ENCODE measurements at places on chromosomes 6 and 20.
A peak's percentile ranks its signal among the peaks of the same experiment; 100 is the strongest.

- no peak for DNase-seq
Measured at GRCh38 chr6:156590482-156590881, 186.7 kb upstream of the ARID1B start.

DNA sequence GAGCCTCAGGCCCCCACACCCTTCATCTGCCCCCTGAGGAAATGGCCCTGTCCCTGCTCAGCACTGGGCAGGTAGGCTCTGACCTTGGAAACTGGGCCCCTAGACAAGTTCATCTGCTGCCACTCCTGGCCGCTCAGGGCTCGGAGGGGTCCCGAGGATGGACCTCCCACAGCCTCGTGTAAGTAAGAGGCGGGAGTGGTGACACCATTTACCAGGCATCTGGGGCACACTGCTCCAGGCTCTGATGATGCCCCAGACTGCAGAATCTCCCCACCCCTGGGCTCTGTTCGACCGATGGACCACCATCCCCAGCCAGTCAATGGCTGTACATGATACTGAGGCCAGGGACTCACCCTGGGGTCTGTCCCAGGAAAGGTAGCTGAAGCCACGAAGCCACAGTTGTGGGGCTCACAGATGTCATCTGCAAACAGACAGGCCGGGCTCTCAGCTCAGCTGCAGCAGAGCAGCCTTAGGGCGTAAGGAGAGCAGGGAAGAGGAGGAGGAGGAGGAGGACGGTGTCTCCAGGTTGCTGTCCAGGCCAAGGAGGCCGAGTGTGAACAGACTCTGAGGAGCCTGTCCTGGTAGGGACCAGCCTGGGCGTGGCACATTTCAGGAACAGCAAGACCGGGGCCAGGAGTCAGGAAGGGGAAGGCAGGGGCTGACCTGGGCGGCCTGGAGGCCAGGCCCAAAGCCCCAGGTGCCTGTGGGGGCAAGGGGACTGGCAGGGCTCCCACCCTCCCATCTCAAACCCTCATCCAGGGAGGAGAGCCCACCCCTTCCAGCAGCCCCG, 300.4 kb downstream of the TAF4 start:
- DNase-seq = no peak

- DNase-seq = no peak
Measured at GRCh38 chr6:122388945-122389344, 10.5 kb upstream of the HSF2 start.

GRCh38 chr6:150083839-150084238, 14.9 kb upstream of the ULBP3 start:
- no peak for DNase-seq

DNA sequence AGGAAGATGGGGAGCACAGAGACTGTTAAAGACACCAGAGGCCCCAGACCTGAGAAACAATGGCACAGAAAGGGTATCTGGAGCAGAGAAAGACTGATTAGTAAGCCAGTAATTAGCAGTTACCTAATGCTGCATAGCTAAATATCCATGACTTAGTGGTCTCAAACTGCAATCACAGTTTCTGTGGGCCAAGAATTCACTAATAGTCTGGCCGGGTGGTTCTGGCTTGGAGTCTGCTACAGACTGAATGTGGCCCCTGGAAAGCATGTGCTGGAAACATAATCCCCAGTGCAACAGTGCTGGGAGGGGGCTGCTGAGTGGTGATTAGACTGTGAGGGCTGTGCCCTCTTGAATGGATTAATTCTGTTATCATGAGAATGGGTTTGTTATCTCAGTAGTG, 54.1 kb upstream of the VSX1 start:
- no peak for DNase-seq

GRCh38 chr6:90521955-90522354, 64.9 kb downstream of the MAP3K7 start:
- no peak for DNase-seq

GRCh38 chr6:131966443-131966842, 15.3 kb upstream of the CCN2 start:
- DNase-seq = no peak

- no peak for DNase-seq
Measured at GRCh38 chr6:17169711-17170110, 67.9 kb downstream of the STMND1 start.

- no peak for DNase-seq
Measured at GRCh38 chr6:101689156-101689555, 295.6 kb downstream of the GRIK2 start.

DNA sequence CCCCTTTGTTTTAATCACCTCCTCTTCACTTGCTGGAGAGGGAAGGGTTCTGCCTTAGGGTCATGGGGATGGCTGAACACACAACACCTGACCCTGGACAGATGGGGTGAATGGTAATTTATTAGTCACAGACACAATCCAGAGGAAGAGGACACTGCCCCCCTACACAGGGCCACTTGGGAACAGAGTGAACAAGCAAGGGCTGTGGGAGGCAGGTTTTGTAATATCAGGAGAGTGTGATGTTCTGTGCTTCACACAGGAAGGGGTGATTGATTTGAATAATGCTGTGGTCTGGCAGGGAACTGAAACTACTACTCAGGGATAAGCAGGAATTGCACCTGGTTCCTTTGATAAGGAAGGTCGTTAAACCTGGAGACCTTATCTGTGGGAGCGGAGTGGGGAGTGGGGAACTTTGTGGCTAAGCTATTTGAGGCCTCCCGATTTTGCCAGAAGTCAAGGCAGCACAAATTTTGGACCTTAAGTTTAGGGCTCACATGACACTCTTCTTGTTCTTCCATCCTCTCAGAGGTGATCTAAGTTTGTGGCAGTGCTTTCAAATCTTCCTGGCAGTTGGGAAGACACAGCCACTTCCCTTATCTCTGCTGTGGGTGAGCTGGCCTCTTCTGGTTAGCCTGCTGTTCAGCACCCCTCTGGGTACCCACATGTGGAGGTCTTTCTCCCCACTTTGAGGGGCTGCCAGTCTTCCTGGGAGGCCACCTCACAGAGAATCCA, 77.8 kb downstream of the CD164 start:
- peak; percentile 30 for DNase-seq

- DNase-seq = peak; percentile 45
Measured at GRCh38 chr20:10946124-10946880, 272.5 kb upstream of the JAG1 start.

DNA sequence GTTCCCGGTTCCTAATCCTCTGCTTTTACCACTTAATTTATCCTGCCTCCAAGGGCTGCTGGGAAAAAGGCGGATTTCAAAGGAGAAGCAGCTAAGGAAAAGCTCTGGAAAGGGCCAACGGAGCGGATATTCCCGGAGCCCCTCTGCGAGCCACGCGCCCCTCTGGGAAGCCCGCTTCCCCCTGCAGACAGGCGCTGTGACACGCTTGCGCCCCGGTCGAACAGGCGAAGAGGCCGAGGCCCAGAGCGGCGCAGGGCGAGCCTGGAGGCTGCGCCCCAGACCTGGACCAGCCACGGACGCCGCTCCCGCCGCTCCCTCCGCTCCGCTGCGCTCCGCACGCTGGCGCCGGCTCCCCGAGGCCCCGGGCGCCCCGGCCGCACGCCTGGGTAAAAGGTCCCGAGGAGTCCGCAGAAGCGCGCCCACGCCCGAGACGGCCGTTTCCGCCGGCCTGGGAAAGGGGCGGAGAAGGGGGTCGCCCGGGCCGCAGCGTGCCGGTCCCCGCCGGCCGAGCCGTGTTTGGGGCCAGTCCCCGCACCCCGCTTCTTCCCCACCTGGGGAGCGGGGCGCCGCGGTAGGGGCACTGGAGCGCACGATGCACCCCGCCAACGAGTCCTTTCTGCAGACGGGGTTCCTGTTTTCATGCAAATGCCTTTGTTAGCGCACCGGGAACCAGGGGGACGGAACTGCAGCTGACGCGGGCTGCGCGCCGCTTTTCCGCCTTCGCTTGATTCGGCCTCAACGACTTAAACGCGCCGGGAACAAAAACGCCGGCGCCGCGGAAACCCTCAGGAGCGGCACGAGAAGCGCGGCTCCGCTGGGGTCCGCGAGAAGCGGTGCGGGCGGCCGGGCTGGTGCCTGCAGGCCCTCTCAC, 91.9 kb upstream of the SIRPA start:
- DNase-seq = peak; percentile 61

DNA sequence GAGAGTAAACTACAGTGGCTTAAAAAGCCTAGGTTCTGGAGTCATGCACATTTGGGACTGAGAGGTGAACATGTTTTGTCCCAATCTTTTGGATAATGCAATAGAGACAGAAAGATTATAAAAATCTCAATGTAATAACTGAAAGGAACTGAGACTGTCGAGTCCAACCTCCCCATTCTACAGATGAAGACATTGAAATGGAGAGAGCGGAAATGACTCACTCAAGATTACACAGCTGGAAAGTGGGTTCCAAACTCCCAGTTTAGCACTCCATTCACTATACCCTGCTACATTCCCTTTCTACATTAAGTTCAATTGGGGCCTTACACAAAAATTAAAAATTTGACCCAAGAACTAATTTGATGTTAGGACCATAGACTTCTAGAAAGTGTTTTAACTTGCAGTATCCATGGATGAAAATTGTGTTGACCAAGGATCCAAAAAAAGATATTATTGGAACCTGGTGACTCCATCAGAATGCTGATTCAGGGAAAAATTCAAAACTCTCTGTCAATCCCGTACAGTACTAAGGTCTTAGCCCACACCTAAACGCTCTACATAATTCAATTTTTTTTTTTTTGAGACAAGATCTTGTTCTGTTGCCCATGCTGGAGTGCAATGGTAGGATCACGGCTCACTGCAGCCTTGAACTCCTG, 1.5 kb upstream of the ILRUN start:
- DNase-seq = no peak

GRCh38 chr6:18350271-18350670, 36.9 kb upstream of the RNF144B start:
- DNase-seq = no peak

GRCh38 chr6:42440778-42441696, 10.7 kb downstream of the TRERF1 start:
- no peak for DNase-seq

- DNase-seq = no peak
Measured at GRCh38 chr6:47379328-47379727, 69.6 kb upstream of the TNFRSF21 start.

GRCh38 chr20:56765172-56766073, 136.3 kb downstream of the TFAP2C start:
- DNase-seq = no peak

GRCh38 chr6:125658136-125658535, 91.3 kb upstream of the HEY2 start:
- DNase-seq = no peak
